ENCODE measurements at places on chromosomes 12 and 14. TPM values are rescaled to one million over a fixed set of nuclear protein-coding genes. Genes with fewer than 3 reads are reported as not detected.

DNA sequence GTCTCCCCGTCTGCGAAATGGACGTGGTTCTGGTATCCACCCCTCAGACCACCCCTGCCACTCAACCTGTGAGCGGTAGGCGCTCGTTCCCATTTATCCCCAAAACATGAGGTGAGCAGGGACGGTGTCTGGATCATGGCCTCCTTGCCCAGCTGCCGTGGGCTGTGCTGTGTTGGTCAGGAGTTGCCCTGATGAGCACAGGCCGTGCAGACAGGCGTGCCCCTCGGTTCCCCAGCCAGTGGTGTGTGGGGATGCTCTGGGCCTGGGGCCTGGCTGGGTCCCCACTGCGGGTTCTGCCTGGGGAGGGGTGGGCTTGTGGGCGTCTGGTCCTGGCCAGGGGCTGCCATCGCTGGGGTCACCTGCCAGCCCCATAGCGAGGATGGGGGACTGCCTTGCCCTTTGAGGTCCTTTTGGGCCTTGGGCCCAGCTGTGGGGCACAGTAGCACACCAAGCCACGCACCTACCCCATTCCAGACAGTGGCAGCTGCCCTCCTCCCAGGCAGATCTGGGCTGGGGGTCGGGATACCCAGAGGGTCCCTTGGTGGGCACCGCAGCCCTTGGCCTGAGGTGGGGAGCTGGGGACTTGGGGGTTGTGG, 11.3 kb upstream of the PUS1 start:
- no peak overlapping the region for H3K27ac ChIP-seq
- H3K27me3 ChIP-seq, result no peaks in the 10 kb centered on the region
- no peaks in the 10 kb centered on the region for H3K4me1 ChIP-seq
- H3K36me3 ChIP-seq, result no peaks in the 10 kb centered on the region

RERGL gene
- 2.9 TPM for total RNA-seq

ANO4 gene
- not detected for total RNA-seq

PDE3A gene
- total RNA-seq, result 9.2 TPM

NID2 gene
- total RNA-seq, result 25.0 TPM

DNA sequence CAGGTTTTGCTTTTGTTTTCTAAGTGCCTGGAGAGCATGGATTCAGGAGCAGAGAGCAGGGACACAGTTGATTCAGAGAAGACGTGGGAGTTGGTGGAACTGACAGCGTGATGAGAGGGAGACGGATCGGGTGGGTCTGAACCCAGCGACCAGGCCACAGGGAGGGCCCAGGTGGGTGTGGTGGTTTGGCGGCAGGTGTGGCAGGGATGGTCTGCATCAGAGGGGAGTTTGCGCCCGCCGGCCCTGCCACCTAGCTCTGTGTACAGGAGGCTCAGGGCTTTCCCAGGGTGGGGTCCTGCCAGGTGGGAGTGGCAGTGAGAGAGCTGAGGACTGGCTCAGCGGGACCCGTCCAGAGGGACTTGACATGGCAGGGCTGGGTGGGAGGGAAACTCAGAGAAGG, 33.3 kb upstream of the DIO3 start:
- H3K4me1 ChIP-seq, result no peaks in the 10 kb centered on the region
- no peaks in the 10 kb centered on the region for H3K36me3 ChIP-seq
- no peaks in the 10 kb centered on the region for H3K27me3 ChIP-seq
- no peak for DNase-seq
